ENCODE measurements at places on chromosomes 5 and 9.

DNA sequence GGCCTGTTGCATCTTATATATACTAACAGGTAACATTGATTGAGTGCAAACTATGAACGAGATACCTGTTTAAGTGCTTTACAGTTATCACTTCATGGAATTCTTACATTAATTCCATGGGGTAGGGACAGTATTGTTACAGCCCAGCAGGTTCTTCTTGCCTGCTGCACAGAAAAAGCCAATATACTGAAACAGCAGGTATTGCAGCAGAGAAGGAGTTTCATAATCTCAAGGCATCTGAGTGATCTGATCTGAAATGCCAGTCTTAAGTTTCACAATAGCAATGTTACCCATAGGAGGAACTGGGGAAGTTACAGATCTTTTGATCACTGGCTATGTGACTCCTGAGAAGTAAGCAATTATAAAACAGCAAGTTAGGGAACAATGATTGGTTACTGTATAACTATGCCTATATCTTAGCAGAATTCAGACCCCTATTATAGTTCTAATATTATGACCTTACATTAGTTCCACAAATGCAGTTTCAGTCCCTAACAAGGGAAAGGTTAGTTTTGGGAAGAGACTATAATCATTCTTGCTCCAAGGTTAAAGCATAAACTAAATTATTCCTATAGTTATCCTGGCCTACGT, 126.5 kb upstream of the BNC2 start:
- no peak for DNase-seq

DNA sequence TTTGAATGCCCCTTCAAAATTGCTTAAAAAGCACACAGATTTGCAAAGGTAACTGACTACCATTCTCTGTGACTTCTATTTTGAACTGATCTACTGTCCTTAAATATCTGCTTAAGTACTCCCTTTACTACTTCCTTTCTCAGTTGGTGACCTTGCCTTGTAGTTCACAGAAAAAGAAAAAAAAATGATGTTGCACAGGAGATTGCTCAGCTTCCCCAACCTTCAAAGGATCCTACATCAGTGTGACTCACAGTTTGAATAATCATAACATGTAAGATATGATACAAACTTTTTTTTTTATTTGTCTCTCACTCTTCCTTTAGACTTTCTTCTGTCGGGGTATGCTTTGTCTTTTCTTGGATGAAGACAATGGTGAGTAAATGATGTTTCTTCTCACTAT, 1029.6 kb downstream of the CDH12 start:
- no peak for DNase-seq

- no peak for DNase-seq
Observed at GRCh38 chr9:129582855-129583254, 38.0 kb downstream of the C9orf50 start.

- DNase-seq, result no peak
Observed at GRCh38 chr9:19924080-19924479, 135.2 kb upstream of the SLC24A2 start.

- DNase-seq, result no peak
Observed at GRCh38 chr5:75681125-75681830, 36.0 kb downstream of the POC5 start.

DNA sequence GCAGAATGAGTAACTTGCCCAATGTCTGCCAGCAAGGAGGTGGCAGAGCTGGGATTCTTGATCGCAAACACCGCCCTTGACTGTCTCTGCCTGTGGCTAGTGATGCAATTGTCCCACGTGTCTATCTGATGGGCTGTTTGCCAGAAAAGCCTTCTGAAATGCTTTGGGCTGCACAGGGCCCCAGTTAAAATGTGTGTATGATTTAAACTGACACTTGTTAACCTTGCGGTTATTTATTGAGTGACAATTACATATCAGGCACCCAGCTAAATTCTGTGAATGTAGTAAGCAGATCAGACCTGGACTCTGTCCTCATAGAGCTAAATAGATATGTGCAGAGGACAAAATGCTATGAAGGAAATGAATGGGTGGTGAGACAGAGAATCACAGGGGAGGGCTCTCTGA, 11.6 kb upstream of the IL12B start:
- DNase-seq, result peak; percentile 19

DNA sequence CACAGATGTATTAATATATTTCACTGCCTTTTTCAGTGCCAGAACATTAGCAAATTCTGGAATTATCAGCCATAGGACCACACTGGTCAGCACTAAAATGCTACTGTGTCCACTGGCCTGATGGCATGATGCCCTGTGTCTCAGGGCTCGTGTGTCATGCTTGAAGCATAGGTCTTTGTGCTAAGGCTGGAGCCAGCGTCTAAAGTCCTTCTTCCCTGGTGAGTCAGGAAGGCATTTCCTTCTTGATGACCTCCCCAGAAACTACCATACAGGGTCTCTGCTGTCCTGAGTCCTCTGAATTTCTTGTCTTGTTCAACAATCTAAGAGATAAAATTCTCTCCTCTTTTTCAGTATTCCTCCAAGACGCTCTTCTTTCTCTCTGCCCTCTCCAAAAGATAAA, 489.9 kb downstream of the PSAT1 start:
- no peak for DNase-seq

DNA sequence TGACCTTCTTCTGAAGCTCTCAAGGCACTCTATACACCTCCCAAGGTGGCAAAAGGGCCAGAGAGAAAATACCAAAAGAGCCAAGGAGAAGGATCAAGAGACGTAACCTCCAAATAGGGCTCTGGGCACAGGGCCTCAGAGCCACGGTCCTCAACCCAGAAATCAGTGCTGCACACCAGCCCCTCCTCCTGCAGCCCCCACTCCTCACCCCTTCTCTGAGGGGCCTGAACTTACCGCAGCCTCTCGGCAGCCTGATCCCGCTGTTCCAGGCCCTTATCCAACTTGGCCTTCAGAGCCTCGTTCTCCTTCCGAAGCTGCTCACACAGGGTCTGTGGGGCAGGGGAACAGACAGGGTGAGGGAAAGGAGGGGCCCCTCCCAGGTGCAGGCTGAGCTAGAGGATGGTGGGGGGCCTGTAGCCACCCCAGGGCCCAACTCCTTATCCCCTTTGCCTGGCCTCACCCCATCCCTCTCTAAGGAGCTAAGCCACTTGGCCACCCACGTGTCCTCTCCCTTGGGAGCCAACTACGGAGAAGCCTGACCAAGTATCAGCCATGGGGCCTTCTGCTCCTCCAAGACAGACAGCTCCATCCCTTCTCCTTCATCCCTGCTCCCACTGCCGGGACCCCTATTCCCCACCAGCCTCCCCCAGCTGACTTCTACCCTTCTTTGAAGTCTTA, 28.8 kb downstream of the TNIP1 start:
- DNase-seq, result peak; percentile 48

GRCh38 chr5:87190687-87191086, 77.0 kb upstream of the RASA1 start:
- no peak for DNase-seq

DNA sequence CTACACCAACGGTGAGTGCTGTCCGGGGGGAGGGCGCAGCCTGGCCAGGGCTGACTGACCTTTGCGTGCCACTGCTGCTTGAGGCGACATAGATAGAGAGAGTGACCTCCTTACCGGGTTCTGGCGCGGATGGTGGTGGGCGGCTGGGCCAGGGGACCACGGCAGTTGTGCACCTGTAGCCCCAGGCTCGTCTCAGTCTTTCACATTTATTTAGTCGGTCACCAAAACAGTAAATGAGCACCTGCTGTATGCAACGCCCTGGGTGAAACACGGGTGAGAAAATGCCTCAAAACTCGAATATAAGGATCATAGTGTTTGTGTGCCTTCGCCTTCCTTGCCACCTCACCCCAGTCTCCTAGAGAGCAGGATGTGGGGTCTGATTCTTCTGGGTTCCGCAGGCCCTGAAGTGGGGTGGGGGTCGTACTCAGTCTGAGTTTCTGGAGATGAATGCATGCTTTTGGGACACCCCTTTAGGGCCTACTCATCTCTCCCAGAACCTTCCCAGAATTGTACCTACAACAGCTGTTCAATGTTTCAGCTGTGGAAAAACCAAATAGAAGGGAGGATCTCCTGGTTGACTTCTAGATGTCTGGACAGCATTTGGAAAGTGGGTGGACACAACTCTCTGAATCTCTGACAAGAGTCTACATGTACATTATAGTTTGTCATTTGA, 714 bp downstream of the SEC24A start:
- peak; percentile 64 for DNase-seq

DNA sequence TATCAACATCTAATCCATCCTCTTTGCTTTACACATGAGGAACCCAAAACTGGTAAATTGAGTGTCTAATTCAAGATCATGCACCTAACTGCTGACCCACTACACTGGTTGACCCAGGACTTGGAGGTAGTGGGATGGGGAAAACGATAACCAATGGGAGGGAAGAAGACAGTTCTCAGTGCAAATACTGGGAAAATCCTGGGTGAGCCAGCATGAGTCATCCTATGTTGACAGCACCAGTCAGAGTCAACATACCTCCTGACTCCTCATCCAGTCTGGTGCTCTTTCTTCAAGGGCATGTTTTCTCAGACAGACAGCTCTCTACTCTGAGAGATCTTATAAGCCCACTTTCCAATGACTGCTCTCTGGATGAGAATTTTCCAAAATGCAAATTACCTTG, 232.8 kb upstream of the PTGER4 start:
- no peak for DNase-seq

Measured in psoas muscle (tissue), 8 donors.